ENCODE measurements at places on chromosomes 6 and 20.

- DNase-seq, result no peak
Observed at GRCh38 chr20:59976156-59976782, 18.0 kb downstream of the CDH26 start.

- no peak for DNase-seq
Observed at GRCh38 chr6:36319436-36319762, 17.3 kb downstream of the BNIP5 start.

- no peak for DNase-seq
Observed at GRCh38 chr6:12369355-12369754, 79.2 kb downstream of the EDN1 start.

DNA sequence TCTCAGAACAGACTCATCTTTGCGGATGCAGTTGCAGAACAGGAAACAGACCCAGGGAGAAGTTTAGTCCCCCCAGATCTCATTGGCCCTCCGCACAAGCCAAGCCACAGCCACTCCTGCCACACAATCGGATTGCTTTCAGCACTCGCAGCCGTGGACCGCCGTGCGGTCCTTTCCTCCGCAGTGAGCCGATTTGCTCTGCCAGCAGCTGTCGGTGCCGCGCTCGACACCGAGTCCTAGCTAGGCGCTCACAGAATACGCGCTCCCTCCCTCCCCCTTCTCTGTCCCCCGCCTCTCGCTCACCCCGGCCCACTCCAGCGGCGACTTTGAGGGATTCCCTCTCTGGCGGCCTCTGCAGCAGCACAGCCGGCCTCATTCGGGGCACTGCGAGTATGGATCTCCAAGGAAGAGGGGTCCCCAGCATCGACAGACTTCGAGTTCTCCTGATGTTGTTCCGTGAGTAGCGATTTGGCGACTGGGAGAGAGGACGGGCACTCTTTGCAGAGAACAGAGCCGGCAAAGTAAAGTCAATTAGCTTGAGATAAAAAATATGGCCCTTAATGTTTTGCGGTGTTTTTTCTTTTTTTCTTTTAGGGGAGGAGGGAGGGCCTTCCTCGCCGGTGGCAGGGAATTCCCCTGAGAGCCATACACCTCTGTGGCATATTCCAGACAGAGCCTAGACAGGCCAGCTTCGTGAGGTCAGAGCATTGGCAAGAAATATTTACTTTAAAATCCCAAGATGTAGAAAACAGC is at the start of gene LAMP5:
Gene LAMP5, plus strand, starts transcription at position 130 of the 753 bp plus-strand sequence. Its CDS starts 263 bp downstream, at position 393.
- no peak for DNase-seq

GRCh38 chr20:58545565-58546415 is 30.6 kb upstream of the APCDD1L start:
- DNase-seq, result no peak

DNA sequence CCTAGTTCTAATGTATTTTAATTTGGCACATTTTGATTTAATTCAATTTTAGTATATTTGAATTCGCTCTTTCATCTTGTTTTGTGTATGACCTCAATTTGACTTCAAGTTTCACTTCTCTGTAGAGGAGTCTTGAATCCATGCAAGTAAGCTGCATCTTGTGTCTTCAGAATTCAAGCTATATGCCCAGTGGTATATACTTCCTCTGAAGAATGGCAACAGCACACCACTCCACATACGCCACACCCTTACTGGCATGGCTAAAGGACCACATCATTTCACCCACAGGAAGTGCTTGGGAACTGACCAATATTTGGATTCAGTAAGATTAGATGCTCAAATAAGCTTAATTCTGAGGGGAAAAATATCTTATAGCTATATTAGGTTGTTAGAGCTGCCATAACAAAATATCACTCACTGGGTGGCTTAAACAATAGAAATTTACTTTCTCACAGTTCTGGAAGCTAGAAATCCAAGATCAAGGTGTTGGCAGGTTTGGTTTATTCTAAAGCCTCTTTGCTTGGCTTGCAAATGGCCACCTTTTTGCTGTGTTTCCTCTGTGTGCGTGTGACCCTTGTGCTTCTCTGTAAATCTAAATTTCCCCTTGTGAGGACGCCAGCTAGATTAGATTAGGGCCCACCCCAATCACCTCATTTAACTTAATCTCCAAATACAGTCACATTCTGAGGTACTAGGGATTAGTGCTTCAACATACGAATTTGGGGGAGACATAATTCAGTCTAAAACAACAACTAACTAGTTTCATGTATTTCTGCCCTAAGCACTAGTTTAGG is 2.8 kb upstream of the ASF1A start:
- DNase-seq, result no peak

GRCh38 chr6:1608222-1609040 is 1.3 kb upstream of the FOXC1 start:
- no peak for DNase-seq

DNA sequence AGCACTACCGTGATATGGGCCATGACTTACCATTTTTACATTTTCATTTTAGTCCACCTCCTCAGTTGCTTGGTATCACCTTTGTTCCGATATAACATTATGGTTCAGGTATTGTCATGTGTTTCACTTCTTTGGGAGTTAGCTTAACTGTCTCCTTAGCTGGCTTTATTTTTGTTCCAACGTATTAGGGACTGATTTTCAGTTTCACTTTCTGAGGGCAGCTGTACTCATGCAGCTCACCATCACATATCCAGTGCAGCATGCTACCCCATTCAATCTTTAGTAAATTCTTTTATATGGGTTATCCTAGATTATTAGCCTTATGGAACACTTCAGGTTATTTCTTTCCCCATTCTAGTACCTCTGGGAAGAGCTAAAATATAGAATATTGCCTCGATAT is 362.2 kb upstream of the IRAK1BP1 start:
- no peak for DNase-seq

DNA sequence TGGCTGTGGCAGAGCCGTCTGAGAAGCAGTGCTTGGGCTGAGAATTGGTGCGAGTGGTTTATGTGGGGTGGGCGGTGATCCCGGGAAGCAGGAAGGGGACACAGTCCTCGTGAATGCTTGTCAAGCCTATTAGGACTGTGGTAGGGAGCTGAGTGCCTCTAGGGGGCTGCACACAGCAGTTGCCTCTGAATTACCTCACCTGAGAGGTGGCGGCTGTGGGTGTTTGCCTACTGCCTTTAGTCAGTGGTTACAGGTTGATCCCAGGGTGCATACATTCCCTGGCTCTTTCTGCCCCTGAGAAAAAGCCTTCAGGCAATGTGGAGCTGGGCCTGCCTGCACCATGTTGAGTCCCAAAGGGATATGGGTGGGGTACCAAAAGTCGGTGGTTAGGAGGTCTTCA is 5.2 kb downstream of the AP5S1 start:
- no peak for DNase-seq

- no peak for DNase-seq
Observed at GRCh38 chr6:73560853-73561407, 40.1 kb upstream of the EEF1A1 start.

DNA sequence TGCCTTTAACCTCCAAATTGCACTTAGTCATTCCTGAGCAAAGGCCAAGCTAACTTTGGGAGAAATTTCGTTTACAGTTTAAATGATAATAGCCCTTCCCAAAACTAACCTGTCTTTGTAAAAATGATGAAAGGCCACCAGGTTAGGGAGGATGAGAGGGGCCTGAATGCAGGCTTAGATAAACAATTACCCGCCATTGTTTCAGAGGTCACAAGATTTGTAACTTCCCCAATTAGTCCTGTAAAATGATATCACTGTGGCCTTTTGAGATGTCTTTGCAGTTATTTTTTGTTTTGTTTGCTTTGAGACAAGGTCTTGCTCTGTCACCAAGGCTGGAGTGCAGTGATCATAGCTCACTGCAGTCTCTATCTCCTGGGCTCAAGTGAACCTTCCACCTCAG is 26.3 kb downstream of the GNL1 start:
- no peak for DNase-seq

DNA sequence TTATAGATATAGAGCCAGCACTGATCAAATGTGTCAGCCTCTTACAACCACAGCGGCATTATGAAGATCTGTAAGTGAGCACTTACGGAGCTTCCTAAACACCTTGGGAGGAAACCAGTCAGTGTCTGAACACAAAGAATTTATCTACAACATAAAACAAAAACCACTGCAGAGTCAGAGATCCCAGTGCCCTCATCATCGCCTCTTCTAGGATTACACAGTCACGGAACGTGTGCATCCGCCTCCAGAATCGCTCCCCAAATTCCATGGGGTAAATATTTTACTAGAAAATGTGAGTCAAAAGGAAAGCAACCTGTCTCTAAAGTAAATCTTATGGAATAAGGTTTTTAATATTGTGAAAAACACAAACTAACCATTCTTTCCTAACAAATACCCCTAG is 243.6 kb downstream of the PACRG start:
- DNase-seq, result no peak

DNA sequence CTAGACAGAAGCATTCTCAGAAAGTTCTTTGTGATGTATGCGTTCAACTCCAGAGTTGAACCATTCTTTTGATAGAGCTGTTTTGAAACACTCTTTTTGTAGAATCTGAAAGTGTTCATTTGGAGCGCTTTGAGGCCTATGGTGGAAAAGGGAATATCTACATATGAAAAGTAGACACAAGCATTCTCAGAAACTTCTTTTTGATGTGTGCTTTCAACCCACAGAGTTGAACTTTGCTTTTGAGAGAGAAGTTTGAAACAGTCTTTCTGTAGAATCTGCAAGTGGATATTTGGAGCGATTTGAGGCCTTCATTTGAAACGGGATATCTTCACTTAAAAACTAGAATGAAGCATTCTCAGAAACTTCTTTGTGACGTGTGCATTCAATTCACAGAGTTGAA is 582.6 kb upstream of the ZNF337 start:
- DNase-seq, result no peak

GRCh38 chr20:49630396-49630951 is 62.5 kb upstream of the PTGIS start:
- DNase-seq, result no peak

DNA sequence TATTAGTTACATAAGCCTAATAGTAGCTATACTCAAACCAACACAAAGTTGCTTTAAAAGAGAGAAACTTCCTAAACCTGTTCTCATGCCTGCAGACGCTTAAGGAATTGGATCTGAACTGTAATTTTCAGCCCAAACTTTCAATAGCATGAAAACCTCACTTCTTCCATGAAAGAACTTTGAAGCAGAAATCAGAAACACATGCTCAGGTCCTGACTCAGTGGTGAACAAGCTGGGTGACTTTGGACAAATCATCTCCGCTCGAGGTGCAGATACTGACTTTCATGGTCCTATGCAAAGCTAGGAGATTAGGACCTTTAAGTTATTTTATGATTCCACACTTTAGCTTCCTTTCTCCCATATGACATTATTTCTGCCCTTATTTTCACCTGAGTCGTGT is 36.5 kb downstream of the NOX3 start:
- DNase-seq, result no peak

DNA sequence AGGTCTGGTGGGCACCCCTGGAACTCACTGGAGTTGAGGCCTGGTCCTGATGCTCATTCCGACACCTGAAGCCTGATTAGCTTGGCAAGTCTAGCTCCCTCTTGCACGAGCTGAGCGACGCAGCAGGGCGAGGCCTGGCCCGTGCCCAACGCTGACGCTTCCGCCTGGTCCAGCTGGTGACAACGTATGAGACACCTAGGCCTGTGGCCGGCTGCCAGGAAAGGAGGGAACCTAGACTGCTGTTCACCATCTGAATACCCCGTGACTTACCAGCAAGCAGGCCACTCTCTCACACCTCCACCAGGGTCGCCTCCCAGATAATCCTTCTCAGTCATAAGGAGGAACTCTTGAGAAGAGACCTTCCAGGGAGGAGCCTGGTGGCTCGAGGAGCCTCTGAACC is 24.5 kb downstream of the YTHDF1 start:
- no peak for DNase-seq

- DNase-seq, result no peak
Observed at GRCh38 chr6:83613378-83613777, 95.5 kb downstream of the SNAP91 start.

GRCh38 chr20:60780388-60781025 is 471.6 kb upstream of the CDH4 start:
- DNase-seq, result no peak

- DNase-seq, result no peak
Observed at GRCh38 chr6:39193201-39193791, 36.0 kb downstream of the KCNK5 start.

DNA sequence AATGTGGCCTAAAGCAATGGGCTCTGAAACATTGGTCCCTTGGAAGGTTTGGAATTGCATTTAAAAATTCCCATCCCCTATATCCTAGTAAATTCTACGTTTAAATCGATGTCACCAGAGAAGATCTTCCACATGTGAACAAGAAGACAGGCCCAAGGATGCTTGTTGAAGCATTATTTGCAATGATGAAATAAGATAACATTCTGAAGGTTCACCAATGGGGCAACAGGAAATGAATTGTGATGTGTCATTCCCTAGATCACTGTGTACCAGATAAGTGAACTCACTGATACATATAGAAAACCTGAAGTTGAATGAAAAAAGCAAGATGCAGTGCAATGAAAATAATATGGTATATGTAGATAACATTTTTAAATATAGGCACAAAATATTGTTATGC is 464.3 kb upstream of the BTBD3 start:
- no peak for DNase-seq

DNA sequence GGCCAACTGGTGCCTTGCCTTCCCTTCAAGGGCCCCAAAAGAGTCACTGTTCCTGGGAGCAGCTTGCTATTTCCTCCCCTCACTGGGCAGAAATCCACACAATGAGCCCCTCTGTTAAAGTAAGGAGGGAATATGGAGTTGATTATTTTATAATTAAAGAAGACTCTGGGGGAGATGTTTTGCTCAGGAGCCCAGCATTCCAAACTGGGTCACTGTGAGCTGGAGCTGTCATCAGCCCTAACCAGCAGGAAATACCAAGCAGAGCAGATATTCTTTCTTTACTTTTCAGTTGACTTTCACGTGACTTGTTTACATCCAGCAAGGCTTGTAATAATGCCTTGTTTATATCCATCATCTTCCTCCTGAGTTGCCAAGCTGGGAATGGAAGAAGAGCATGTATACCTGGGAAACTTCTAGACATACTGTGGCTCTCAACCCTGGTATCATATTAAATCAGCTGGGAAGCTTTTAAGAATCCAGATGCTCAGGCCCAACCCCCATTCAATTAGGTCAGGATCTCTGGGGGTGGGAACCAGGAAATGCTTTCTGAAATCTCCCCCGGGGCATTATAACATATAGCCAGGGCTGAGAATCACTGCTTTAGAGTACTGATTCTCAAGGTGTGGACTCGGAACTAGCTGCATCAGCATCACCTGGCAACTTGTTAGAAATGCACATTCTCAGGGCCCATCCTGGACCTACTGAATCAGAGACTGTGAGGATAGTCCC is 175.6 kb upstream of the MYLIP start:
- DNase-seq, result no peak

DNA sequence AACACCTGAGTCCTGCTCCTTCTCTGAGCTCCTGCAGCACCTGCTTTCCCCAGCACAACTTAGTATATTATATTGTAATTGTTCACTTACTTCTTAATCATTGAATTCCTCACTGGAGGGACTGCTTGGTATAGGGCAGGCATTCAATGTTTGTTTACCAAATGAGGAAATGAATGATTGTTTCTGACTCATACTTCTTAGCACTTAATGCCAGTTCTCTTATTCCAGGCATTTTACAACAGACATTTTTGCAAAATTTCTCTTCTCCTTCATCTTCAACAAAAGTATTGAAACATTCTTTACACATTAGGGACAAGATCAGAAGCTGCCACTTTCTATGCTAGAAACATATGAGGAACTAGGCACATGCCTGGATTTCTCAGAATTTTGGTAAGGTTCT is 119.4 kb downstream of the TBX18 start:
- no peak for DNase-seq

All from stimulated activated CD4-positive, alpha-beta T cell treated with anti-CD3 and anti-CD28 coated beads, Interleukin-2, amount 100 ng/mL, for 48 hours (primary cell).